ENCODE measurements at places on chromosomes 4 and X.

DNA sequence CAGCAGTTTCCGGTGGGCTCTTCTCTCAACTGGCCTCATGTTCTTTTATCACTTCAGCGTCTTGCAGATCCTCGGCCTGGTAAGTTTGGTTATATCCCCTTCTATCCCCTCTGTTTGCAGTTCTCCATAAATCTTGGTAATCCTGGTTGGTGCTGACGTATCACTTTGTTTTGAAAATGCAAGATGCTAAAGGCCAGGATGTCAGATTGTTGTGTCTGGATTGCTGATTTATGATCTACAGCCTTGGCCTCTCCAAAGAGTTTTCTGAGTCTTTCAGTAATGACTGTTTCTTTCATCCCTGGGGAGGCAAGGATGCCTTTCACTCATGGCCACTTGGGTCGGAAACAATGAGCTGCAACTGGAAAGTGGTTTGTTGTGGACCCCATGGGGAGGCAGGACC lies 146.4 kb downstream of the AMMECR1 start:
- DNase-seq: no peak

- DNase-seq: no peak
These were observed 102.9 kb upstream of the PGRMC2 start for GRCh38 chr4:128390475-128390996.

DNA sequence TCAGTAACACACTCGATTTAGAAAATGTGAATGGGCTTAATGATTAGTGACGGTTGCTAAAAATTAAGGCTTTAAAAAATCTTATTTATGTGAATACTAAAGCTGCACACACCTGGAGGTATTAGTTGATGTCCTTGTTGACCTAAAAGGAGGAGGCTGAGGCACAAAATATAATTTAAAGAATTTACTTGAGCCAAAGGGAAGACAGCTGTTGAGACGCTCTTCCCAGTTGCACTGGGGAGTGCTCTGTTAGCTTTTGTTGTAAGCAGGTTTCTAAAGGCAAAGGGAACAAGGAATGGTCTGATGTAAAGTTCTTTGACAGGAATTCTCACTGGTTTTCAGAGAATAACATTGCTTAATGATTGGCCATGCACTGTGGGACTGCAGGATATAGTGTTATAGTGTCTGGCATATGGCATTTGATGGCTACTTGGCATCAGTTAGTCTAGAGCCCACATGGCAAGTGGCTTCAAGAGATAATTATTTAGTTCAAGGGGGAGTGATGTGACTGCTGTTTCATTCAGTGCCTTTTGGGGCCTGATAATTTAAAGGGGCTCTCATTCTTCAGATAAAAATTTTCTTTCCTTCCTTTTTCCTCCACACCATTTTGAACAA lies 30.8 kb upstream of the PGM2 start:
- no peak for DNase-seq

GRCh38 chrX:120560405-120560841 lies 339 bp downstream of the CUL4B start:
- peak; percentile 27 for DNase-seq

DNA sequence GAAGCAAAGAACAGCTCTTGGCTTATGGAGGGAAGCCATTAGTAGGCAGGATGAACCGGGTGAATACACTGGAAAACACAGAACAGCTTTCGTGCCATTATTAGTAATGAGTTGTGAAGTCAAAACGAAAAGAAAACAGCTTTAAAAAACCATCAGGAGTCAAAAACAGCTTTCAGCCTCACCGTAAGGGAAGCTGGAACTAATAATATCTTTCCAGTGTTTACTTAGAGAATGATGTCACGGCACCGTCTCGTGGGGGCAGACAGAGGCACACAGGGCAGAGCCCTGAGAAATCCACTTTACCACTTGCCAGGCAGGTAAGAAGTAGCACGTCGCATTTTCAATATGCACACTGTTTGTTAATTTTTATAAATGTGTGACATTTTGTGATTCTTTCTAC lies 37.9 kb upstream of the HMX1 start:
- no peak for DNase-seq

DNA sequence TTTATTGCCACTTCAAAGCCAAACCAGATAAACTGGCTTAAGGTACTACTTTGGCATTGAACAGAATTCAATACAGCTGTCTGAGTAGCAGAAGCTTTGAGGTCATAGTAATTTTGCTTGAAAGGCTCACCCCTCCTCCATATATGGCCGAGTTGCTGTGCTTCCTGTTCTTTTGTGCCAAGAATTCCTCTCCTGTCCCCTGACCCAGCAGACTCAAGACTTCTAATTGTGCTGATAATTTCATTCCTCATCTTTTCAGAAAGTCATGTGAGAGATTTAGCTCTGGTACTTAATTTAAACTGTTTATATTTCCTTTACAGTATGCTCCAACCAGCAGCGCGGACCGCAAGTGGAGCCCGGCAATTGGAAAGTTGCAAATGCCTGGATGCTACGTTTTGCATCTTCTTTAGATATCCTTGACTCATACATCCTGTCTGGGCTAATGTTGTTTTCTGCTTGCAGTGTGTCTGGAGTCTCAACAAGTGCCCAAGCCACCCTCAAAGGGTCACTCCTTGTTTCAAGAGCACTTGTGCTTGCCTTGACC lies 373.4 kb downstream of the PDGFC start:
- no peak for DNase-seq

- DNase-seq: peak; percentile 31
These were observed 3.3 kb downstream of the RPS4X start for GRCh38 chrX:72273718-72274117.

GRCh38 chrX:53992589-53992988 lies 51.7 kb downstream of the PHF8 start:
- no peak for DNase-seq

DNA sequence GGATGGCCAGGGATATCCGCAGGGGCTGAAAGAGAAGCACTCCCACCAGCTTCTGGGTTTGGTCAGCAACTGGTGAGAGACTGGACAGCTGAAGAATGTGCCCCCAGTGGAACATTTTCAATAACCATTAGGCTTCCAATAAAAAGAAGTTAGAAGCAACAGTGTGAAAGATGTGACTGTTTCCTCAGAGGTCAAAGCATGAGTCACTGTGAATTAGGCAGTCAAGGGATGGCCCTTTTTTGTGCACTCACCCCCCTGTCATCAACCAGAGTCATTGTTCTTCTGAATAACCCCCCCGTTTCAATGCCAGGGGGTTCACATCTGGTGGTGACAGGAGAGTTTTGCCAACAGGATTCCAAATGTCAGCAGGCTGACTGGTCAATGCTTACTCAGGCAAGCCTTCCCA lies 74.6 kb upstream of the SH3RF1 start:
- DNase-seq: no peak

- peak; percentile 63 for DNase-seq
These were observed 31.0 kb downstream of the ALPK1 start for GRCh38 chr4:112327965-112328733.

DNA sequence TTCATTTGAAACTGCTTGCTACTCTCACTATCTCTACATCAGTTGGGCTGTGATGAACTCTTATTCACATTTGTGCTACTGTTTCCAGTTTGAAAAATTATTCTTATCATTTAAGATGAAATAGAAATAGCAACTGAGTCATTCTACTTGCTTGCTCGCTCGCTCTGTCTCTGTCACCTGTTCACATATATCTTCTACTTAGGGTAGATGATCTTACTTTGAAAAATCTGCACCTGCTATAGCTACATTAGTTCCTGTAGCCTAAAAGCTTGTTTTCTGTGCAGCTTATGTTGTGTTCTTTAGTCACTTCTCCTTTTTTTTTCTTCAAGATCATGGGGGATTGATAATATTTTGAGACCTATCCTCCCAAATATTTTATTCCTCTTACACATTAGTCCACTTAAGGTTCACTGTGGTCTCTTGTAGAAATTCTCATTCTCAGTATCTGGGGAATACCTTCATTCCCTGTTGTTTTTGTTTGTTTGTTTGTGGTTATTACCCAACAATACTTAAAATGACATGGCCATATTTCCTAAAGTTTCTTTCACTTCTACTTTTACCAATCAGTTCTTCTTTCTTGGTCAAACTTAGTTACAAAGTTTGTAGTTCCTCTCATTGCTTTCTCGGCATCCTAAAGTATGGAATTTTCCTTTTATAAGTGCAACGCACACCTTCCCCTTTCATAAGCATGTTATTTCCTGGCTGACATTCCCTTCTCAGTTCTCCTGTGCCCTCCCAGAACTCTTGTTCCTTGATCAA lies 36.5 kb downstream of the CLCN5 start:
- no peak for DNase-seq

GRCh38 chr4:141238186-141238585 lies 17.5 kb downstream of the ZNF330 start:
- no peak for DNase-seq

DNA sequence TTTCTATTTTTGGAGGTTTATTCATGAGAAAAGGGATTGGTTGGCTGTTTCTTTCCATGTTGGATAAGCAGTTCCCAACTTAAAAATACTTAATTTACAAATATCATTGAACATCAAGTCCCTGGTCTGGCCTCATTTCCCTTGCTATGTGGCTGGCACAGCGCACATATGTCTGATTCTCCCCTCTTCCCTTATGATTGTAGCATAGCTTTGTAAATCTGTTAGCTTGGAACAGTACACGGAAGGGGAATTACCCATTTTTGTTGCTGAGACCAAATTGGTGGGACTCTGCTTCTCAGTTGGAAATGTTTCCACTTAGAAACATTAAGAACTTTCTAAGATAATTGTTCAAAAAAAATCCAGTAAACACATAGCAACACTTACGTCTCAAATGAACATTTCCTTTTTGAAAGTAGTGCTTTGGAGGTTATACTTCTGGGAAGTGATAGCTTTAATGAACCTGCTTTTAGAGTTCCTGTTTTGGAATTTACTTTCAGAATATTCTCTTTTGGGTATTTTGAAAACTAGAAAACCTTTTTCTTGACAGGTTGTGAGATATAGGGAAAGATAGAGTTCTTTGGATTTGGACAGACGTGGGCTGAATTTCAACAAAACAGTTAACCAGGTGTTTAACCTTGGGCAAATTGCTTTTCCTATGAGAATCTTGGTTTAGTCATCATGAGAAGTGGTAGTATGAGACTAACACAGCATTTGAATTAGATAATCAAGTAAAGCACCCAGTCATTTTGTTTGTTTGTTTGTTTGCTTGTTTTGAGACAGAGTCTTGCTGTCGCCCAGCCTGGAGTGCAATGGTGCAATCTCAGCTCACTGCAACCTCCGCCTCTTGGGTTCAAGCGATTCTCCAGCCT lies 47.3 kb downstream of the STIM2 start:
- no peak for DNase-seq

- no peak for DNase-seq
These were observed 170.9 kb upstream of the GRIA3 start for GRCh38 chrX:123013141-123013540.

DNA sequence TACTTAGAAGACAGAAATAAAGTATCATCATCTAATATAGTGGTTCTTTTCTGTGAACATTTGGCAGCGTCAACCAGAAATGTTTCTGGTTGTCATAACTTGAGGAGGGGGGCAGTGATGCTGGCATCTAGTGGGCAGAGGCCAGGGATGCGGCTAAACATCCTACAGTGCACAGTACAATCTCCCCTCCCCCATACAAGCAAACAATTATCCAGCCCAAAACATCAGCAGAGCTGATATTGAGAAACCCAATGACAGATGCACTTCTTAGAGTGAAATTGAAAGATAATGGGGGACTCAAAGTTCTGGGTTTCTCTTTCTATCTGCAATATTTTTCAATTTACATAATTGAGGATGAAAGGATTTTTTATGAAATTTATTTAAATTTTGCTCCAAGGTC lies 1.9 kb upstream of the EIF1AX start:
- no peak for DNase-seq

DNA sequence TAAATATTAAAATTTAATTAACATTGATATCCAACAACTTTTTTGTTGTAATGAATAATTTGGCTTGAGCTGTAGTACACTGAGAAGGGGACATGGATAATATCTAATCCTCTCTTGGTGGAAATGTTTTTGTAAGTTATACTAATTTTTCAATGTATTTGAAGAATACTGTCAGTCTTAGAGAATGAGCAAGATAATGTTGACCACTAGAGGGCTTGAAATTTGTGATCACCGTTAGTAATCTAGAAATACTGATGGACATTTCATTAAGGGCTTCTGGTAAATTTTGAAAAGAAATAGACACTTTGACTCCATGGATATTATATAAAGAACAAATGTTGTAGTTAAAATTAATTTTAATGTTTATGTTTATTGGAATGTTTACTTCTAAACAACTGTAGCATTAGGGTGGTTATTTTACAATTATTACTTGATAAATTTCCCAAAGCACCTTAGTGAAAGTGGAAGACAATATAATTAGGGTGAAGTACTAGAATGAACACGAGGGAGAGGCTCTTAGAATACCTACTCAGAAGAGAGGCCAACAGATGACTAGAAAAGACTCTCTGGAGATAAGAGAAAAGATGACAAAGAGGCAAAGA lies 20.0 kb upstream of the CAMK2D start:
- peak; percentile 55 for DNase-seq

DNA sequence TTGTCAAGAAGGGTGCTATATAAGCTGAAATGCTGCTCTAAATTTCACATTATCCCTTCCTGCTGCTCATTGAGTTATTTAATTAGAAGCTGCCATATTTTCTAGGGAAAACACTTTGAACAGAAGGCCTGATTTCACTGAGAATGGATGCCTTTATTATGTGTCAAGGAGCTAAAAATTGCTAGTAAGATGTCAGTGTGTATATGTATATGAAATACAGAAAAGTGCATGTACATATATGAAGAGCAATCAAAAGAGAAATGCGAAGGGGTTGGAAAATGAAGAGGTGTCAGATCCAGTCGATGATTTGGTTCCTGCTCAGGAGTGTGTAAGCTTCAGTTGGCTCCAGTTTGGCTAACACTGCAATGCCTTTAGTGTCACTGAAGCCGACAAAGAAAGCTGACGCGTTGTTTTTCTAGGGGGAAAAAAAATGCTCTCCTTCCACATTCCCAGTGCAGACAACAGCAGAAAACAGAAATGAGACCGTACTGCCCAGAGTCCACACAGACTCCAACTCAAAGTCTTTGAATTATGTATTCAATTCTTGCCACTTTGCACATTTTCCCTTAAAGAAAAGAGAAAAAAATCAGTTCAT lies 154.2 kb downstream of the NHS start:
- DNase-seq: no peak

GRCh38 chrX:109777749-109778148 lies 44.7 kb upstream of the ACSL4 start:
- no peak for DNase-seq

- no peak for DNase-seq
These were observed 47.2 kb downstream of the SYNPO2 start for GRCh38 chr4:118935819-118936218.

GRCh38 chr4:142707401-142707800 lies 138.7 kb downstream of the INPP4B start:
- no peak for DNase-seq

DNA sequence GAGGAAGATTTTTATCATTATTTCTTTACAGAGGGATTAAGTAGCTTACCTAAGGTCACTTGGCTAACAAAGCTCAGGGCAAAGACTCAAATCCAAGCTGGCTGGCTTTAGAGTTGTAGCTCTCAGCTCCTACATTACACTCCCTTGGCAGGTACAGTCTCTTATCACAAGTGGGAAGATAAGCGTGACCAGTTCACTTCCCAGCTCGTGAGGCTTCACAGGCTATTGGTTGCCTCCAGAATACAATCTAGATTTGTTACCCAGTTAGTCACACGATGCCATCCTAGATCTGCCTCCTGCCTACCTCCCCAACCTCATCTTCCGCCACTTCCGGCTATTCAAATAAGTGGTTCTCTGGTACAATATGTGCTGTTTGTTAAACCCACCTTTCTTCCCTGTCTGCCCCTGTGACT lies 3.7 kb downstream of the MMRN1 start:
- DNase-seq: no peak
